ENCODE measurements at places on chromosomes 5 and 9.

DNA sequence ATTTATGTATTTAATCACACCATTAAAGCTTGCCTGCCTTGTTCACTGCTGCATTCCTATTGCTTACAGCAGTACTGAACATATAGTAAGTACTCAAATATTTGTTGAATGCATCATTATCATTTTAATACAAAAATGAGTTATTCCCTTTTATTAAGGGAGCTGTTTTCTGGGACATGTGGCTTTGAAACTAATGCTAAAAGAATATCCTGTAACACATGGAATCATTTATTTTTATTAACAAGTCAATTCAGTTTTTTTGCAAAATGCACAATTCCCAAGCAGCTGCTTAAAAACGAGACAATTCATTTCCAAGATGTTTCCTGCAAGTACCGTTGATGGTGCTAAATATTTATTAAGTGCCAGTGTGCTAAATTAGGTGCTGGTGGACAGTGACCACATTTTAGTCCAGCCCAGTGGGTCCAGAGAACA, 148.3 kb upstream of the NR3C1 start:
- DNase-seq = no peak

- DNase-seq = no peak
Observed at GRCh38 chr9:128033609-128034008, 33.5 kb downstream of the NAIF1 start.

GRCh38 chr5:81164476-81164875, 68.6 kb upstream of the CKMT2 start:
- DNase-seq = no peak

DNA sequence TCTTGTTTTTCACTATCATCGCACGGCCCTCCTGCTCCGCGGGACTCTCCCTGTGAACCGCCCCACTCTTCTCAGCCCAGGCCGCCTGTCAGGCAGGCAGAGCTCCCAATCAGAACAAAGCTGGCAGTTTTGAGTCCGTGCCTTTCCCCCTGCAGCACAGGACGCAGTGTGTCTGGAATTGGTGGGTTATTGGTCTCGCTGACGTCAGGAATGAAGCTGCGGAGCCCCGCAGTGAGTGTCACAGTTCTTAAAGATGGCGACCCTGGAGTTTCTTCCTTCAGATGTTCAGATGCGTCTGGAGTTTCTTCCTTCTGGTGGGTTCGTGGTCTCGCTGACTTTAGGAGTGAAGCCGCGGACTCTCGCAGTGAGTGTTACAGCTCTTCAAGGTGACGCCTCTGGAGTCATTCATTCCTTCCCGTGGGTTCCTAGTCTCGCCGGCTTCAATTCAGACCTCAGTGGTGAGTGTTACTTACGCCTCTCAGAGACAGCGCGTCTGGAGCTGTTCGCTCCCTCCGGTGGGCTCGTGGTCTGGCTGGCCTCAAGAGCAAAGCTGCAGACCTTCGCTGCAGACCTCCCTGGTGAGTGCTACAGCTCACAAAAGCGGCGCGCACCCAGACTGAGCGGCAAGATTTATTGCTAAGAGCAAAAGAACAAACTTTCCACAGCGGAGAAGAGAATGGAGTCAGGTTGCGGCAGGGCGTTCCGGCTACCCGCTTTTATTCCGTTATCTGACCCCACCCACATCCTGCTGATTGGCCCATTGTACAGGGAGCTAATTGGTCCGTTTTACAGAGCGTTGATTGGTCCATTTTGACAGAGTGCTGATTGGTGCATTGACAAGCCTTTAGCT, 7.4 kb downstream of the ZDHHC11B start:
- no peak for DNase-seq

DNA sequence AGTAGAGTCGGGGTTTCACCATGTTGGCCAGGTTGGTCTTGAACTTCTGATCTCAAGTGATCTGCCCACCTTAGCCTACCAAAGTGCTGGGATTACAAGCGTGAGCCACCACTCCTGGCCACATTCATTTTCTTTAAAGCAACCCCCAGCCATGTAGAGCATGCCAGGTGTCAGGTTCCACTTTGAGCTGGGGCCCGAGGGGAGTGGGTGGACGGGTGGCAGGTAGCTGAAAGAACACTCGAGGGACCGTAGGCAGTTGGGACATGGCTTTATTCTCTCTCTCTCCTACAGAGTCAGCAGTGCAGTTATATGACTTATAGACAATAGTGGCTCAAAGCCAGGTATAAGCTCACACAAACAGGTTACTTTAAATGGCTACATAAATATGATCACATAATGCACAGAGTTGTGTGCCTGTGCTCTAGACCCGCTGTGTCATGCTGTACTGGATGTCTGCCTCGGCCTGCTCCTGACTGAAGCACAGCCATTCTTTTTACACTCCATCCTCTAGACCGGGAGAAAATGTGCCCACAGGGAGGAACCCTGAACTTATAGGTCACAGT, 60.5 kb upstream of the FAM120A start:
- peak; percentile 24 for DNase-seq

- no peak for DNase-seq
Observed at GRCh38 chr9:7125231-7125630, 367.5 kb downstream of the KDM4C start.

DNA sequence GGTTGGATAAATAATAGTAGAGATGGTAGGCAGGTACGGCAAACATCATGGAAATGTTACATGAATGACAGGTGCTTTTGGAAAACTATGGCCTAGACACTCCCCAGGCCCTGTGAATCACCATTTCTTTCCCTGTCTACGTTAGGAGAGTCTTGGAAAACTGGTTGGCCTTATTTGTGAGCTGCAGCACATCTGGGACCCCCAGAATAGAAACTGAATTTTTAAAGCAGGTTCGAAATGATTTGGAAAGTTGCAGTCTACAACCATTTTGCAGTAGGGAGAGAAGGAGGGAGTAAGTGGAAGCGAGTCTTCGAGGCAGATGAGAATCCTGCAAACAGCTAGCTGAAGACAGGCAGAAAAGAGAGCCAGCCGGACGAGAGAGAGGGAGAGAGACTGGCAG, 13.0 kb downstream of the C1QTNF2 start:
- DNase-seq = no peak

- DNase-seq = no peak
Observed at GRCh38 chr5:140336388-140336787, 10.0 kb downstream of the HBEGF start.

- DNase-seq = peak; percentile 90
Observed at GRCh38 chr9:109328978-109329637, 8.2 kb upstream of the EPB41L4B start.

GRCh38 chr9:27485158-27485557, 38.9 kb upstream of the IFNK start:
- DNase-seq = no peak

DNA sequence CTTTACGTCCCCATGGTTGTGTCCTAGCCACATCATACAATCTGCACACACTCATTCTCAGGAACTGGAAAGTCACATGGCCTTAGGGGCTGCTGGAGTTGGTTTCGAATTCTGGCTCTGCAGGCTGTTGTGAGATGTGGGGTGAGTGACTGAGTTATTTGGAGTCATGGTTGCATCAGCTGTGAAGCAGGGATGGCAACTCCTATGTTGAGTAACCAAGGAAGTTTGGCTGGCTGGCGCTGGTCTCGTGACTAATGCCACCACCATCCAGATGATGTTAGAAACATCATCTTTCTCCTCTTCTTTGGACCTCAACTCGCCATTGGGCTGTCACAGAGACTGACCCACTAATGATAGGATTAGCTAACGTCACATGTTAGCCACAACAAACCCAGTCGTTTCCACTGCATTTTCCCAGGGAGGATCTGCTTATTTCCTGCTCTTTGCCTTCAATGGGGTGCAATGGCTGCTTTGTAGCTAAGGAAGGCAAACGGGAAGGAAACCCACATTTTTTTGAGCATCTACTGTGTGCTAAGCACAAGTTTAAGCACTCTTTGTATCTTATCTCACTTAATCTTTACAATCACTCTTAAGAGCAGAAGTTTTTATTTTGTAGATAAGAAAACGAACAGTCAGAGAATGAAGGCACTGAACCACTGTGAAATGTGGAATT, 78.1 kb upstream of the UBTD2 start:
- no peak for DNase-seq

GRCh38 chr5:126395198-126395597, 28.0 kb upstream of the GRAMD2B start:
- no peak for DNase-seq

GRCh38 chr9:130991778-130992681, 16.9 kb upstream of the LAMC3 start:
- DNase-seq = no peak

GRCh38 chr5:122129306-122129705, at the start of gene ZNF474:
TSS of gene ZNF474 (plus strand) at chr5:122129546. CDS start at chr5:122151991, 22,445 bp downstream.
- no peak for DNase-seq

DNA sequence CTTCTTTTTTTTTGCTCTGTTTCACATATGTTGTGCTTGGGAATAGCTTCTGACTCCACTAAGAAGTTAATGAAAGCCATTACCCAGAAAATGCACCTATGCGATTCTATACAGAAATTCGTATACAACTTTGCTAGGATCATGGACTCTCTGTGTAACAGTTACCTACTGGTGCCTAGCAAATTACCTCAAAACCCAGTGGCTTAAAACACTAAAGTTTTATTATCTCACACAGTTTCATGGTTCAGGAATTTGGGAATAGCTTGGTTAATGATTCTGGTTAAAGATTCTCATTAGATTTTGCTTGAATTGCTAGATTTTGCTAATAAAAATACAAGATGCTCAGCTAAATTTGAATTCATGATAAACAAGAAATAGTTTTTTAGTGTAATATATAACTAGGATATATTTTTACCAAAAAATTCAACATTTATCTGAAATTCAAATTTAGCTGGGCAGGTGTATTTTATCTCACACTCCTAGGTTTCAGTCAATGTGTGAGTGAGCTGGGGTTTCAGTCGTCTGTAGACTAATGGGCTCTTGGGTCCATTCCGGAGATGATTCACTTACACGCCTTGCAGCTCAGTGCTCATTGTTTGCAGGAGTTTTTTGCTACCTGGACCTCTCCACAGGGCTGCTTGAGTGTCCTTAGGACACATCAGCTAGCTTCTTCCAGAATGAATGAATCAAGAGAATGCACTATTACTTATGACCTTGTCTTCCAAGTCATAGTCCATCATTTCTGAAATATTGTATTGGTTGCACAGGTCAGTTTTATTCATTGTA, 75.1 kb downstream of the MROH2B start:
- no peak for DNase-seq

GRCh38 chr9:133115604-133116345, 5.3 kb downstream of the RALGDS start:
- DNase-seq = no peak

DNA sequence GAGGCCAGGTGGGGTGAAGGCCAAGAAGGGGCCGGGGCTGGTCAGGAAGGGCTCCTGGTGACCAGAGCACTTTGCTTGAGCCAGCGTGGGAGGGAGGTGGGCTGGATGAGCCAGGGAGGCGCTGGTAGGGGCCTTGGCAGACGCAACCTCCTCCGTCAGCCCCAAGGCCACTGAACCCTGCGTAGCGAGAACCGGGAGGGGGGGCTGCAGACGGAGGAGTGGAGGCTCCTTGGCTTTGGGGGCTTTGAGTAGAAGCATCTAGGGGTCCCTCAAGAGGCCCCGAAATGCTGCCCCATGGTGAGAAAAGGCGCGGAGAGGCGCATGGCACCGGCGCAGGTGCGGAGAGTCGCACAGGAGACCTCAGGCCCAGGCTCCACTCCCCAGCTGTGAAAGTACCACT, 1888.0 kb upstream of the CDH9 start:
- no peak for DNase-seq

GRCh38 chr9:129368444-129368978, 190.4 kb upstream of the IER5L start:
- no peak for DNase-seq

GRCh38 chr9:124390794-124391658, 24.2 kb downstream of the PSMB7 start:
- DNase-seq = no peak

DNA sequence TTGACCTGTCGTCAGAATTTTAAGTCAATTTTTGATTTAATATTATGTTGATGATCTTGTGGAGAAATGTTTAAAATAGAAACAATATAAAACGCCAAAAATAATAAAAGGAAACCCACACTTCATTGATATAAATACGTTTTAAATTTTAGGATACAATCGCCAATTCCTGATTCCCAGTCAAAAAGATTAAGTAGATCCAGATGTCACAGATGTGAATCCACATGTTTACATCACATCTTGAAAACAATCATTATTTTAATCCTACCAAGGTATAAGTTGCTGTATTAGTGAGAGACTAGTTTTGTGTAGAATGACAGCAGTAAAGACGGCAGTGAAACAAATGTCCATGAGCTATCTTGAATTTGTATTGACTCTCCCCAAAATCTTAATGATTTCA, 4.9 kb downstream of the TAS2R1 start:
- DNase-seq = no peak

GRCh38 chr5:143213851-143214363, 189.6 kb downstream of the NR3C1 start:
- no peak for DNase-seq

- no peak for DNase-seq
Observed at GRCh38 chr5:165227515-165227914, 1722.1 kb downstream of the MAT2B start.

- no peak for DNase-seq
Observed at GRCh38 chr5:135881819-135882218, 13.8 kb downstream of the IL9 start.

GRCh38 chr5:73825736-73826135, 199.7 kb downstream of the ARHGEF28 start:
- no peak for DNase-seq

DNA sequence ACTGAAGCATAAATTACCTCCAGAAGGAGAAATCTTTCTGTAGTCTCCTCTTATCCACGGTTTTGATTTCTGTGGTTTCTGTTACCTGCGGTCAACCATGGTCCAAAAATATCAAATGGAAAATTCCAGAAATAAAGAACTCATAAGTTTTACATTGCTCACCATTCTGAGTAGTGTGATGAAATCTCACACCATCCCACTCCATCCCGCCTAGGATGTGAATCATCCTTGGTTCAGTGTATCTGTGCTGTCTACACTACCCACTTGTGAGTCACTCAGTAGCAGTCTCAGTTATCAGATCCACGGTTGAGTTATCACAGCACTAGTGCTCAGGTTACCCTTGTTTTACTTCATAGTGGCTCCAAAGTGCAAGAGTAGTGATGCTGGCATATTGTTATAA, 371.2 kb downstream of the NFIB start:
- no peak for DNase-seq

- no peak for DNase-seq
Observed at GRCh38 chr9:38675831-38676230, 44.1 kb downstream of the FAM240B start.

GRCh38 chr5:135332519-135333150, 66.4 kb downstream of the MACROH2A1 start:
- peak; percentile 2 for DNase-seq

DNA sequence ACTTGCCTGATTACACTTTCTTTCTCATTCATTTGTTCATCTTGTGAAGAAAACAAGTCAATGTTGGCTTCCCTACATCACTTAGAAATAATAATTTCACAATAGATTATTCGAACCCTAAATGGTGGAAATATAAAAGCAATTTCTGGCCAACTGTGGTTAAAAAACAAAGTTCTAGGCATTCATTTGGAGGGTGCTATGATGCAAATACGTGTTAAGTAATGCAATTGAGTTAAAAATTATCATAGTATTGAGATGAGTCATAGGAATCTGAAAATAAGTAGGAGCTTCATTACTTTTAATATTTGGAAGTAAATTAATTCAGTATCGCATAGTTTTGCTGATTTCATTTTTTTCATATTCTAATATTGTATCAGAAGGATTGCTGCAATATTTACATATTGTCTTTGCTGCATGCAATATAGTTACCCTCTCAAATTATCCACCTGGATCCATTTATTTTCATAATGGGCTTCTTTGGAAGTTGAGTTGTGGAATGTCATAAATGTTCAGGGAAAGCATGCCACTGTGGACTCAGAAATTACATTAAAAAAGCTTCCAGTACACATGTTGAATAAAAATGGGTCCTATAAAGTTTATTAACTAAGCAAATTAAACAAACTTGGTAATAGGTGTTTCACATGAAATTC, 647.7 kb upstream of the WWC1 start:
- DNase-seq = no peak
